Common myeloid progenitor, CD34-positive (primary cell): ENCODE measurements at places on chromosomes 12 and 14.

DNA sequence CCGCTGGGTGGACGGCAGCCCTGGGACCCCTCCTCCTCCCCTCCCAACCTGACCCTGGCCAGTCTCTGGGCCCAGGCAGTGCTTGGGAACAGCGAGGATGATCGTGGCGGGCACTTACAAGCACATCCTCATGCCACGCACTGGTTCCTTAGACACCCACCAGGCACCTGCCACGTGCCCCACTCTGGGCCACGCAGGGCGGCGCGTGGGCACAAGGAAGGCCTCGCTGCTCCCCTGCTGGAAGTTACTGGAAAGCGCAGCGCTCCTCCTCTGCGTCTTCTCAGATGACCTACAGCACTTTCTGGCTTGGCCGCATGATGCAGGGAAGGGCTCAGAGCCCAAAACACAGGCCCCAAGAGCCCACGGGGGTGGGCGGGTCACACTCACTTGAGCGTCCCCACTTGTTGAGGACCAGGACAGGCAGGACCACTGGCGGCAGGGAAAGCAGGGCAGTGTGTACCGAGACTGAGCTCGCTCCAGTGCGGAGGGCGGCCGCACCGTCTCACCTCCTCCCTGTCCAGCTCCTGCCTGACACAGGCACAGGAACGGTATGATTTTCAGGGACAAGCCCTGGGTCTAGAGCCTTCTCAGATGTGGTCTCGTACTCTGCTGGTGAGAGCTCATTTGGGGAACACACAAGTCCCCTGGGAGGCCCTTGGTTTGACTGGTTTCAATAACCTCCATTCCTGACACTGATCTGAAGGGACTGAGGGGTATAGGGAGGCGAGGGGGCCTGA, 128.3 kb upstream of the EVL start:
- no peak for DNase-seq

- no peak for DNase-seq
Observed at GRCh38 chr12:108046650-108047049, 82.4 kb upstream of the WSCD2 start.

GRCh38 chr12:123354600-123354999, 10.0 kb downstream of the SBNO1 start:
- DNase-seq, result no peak

- DNase-seq, result no peak
Observed at GRCh38 chr12:65051218-65051617, 69.9 kb downstream of the WIF1 start.

DNA sequence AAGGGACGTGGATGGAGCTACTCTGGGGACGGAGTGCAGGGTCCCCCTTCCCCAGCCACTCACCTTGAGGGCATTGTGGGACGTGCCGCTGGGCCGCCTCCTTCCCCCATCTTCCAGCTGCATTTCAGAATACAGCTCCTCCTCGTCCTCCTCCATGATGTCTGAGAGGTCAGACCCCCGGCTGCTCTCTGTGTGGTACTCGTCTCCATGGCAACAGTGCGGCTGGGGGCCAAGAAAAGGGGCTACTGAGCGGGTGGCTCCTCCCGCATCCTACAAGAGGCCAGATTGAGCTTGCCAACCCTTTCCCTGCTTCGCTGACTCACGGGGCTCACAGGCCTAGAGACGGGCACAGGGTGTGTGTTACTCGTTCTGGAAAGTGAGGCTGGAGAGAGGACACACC, 90.4 kb downstream of the PIWIL1 start:
- DNase-seq, result no peak

DNA sequence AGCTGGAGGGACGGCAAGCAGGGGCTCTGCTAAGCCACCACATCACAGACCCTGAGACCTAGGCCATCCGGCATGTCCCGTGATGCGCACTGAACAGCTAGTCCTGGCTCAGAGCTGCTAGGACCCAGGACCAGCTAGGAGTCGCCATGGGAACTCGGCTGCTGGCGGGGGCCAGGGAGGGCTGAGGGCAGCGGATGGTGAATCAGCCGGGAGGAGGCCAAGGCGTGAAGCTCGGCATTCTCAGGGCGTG, 5.1 kb downstream of the AHNAK2 start:
- DNase-seq, result no peak

DNA sequence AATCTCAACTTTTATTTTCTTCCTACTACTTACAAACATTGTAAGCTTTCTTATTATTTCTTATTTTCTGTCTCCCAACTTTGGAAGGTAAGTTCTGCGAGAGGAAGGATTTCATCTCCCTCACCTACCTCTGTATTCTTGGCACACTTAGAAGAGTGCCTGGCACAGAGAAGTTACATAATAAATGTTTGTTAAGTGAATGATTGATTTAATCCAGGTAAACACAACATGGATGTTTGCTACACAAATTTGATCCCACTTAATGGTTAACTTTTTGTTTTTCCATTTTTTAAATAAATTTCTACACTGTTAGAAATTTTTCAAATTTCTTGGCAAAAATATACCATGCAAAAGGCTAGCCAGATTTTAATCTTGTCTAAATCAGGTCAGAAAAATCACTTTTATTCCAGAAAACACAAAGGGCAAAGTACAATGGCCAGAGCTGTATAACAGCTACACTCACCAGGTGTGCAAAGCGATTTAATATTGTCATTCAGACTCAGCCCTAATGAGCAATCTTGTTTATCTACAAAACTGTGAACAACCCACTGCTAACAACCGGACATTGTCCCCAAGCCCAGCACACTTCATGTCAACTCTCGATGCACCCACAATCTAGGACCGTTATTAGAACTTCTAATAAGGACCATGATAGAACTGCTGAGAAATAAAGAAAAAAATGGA, 222.1 kb upstream of the EEA1 start:
- DNase-seq, result no peak

- no peak for DNase-seq
Observed at GRCh38 chr14:64410084-64410774, 22.1 kb downstream of the MTHFD1 start.

DNA sequence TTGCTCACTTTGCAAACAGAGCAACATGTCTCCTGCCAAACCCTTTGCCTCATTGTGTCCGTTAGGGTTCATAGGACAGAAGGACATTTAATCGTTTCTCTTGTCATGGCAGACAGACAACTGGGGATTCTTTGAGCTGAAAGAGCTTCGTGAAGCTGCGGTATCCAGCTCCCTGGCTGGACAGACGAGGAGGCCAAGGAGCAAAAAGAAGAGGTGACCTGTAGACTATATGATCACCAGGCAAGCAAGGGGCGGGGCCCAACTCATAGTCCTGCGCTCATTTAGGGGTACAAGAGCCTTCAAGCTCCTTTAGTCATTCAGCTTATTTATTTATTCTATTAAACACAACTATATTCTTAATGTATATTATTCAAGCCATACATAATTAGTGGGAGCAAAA, 66.8 kb upstream of the VRK1 start:
- DNase-seq, result no peak

DNA sequence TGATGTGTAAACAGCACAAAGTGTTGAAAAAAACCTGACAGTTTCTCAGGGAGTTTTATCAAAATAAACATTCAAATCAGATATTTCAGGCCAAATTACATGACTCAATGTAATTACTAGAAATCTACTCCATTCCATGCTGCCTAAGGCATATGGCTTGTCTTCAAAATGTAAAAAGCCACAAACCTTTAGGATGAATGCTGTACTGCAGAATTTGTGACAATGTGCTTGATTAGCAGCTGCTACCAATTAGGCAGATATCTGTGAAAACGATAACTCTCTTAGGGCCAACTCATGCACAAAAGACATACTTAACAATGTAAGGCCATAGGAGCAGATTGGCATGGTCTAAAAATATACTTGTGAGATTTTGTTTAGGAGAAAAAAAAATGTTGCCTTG, 267.0 kb downstream of the DACT1 start:
- no peak for DNase-seq
